ENCODE measurements at places on chromosomes 11 and 22.

DNA sequence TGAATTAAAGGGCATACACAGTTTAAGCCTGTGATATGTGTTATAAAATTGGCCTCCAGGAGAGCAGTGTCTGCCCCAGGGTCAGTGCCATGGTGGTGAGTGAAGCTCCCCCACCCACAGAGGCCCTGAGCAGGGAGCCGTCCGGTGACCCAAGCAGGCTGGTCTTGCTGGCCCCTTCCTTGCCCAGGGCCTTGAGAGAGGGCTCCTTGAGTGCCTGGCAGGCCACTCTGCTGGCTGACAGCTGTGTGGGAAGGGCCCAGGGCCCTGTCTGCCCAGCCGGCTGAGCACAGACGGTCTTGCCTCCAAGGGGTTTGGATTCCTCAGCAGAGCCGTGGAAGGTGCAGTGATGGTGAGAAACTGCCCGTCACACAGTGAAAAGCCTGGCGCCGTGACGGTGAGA, 25.9 kb downstream of the PTDSS2 start:
- no peak for DNase-seq

- DNase-seq = no peak
Observed at GRCh38 chr11:83649528-83649855, 363.3 kb upstream of the CCDC90B start.

- no peak for DNase-seq
Observed at GRCh38 chr11:72671152-72672099, 2.8 kb downstream of the PDE2A start.

DNA sequence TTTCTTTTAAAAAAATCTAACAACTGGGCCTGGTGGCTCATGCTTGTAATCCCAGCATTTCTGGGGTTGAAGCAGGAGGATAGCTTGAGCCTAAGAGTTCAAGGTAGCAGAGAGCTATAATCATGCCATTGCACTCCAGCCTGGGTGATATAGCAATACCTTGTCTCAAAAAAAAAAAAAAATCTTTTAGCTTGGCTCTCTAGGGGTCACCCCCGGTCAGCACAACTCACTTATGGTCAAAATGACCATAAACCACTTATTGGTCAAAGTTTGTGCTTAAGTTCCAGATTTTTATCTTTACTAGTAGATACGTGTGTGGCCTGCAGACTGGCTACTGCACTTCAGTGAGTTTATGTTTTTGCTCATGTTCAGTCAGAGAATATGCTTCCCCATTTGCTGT, 6.3 kb upstream of the SPDYC start:
- no peak for DNase-seq

GRCh38 chr11:64204464-64204989, 2.0 kb upstream of the FERMT3 start:
- DNase-seq = peak; percentile 90

Measured in CD4-positive, alpha-beta T cell treated with Interleukin-4 for 1 hour (primary cell).